ENCODE measurements at places on chromosomes 5 and 9. TPM values are rescaled to one million over a fixed set of nuclear protein-coding genes. Genes with fewer than 3 reads are reported as not detected.

SPINK1 gene
- total RNA-seq = under 0.01 TPM

GABRA6 gene
- total RNA-seq = 0.25 TPM

EQTN gene
- total RNA-seq = 1.2 TPM

SUSD1 gene
- total RNA-seq = 35.9 TPM

HTR1A gene
- total RNA-seq = 8.4 TPM

Data from temporal lobe (tissue), 4 donors.